ENCODE measurements at places on chromosomes 7 and 10.

DNA sequence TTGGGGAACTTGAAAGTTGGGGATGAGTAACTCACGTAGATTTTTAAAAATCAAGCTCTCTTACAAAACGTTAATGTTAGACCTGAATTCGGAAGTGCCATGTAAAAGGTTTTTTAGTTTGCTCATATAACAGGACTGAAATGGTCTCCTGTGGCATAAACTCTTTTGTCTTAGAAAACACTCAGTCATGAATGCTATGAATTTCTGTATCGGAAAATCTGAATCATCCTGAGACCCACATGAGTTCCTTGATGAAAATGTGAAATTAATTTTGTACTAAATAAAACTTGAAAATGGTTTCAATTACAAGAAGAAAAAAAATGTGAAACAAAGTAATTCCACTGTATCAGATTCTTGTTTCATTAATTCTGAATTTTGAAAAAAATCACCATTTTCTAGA, 134.8 kb upstream of the BMPER start:
- no peak for DNase-seq

GRCh38 chr10:23291551-23292334, 52.9 kb downstream of the C10orf67 start:
- DNase-seq, result no peak

- no peak for DNase-seq
Measured at GRCh38 chr10:34369120-34369519, 446.0 kb downstream of the PARD3 start.

DNA sequence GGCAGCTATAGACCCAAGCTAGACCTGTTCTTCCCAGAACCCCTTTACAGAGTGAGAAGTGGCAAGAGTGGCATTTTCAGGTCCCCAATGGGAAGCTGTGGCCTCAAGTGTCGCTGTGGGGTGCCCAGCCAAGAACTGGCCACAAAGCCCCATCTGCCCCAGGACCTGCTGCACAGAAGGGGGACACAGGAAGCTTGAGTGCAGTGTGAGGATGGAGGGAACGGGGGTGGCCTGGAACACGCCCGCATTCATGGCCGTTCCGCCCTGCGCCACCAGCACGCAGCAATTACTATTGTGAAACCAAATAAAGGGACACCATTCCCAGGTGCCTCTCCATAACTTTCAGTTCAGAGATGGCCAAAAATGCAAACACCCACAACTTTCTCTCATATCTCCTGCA, 237.6 kb upstream of the TCERG1L start:
- DNase-seq, result no peak

DNA sequence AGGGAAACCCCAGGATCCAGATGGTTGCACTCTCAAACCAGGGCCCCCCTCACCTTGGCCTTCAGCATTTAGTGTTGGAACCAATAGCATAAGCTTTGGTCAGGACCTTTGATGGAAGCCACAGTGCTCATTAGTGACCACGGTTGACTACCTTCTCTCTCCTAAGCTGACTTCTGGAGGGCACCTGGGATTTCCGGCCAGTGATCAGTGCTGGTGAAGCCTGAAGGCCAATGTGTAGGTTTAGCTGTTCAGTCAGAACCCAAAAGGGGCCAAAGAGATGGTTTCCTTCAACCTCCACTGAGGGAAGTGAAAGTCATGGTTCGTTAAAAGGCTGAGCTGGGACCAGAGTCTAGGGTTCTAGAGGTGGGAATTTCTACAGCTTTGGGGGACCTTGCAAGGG, 46.4 kb downstream of the TCF7L2 start:
- DNase-seq, result no peak

- no peak for DNase-seq
Measured at GRCh38 chr7:67621704-67622103, 625.1 kb downstream of the TYW1 start.

GRCh38 chr10:3407208-3407607, 234.6 kb upstream of the PITRM1 start:
- DNase-seq, result no peak

DNA sequence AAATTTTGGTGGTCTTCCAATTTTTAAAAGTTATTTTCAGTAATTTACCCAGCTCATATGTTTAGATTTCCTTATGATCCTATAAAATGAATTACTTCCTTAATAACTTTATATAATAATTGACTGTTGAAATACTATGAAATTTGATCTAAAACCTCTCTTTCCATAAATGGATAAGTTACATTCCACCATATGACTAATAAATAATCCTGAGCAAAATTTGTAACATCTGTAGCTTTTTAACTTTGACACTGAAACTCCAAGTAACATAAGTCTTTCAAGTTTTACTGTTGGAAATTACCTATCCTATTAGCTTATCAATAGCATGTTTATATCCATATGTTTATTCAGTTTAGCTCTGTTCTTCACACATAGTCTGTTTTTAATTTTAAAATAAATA, 85.3 kb downstream of the HECTD2 start:
- DNase-seq, result no peak

DNA sequence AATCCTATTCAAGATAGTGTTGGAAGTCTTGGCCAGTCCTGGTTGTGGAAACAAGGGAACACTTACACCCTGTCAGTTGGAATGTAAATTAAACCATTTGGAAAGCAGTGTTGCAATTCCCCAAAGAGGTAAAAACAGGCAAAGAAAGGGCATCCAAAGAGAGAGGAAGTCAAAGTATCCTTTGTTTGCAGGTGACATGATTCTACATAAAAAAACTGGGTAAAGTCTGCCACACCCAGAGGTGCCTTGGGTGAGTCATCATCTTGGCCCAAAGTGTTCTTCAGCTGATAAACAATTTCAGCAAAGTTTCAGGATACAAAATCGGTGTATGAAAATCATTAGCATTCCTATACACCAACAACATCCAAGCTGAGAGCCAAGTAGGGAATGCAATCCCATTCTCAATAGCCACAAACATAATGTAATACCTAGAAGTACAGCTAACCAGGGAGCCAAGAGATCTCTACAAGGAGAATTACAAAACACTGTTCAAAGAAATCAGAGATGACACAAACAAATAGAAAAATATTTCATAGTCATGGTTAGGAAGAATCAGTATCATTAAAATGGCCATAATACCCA, 278.7 kb downstream of the SDK1 start:
- no peak for DNase-seq

Measured in stimulated activated CD8-positive, alpha-beta memory T cell treated with anti-CD3 and anti-CD28 coated beads, Interleukin-4, amount 100 ng/mL, for 1 hour (primary cell).